ENCODE measurements at places on chromosomes 12 and 14.
A peak's percentile ranks its signal among the peaks of the same experiment; 100 is the strongest.

DNA sequence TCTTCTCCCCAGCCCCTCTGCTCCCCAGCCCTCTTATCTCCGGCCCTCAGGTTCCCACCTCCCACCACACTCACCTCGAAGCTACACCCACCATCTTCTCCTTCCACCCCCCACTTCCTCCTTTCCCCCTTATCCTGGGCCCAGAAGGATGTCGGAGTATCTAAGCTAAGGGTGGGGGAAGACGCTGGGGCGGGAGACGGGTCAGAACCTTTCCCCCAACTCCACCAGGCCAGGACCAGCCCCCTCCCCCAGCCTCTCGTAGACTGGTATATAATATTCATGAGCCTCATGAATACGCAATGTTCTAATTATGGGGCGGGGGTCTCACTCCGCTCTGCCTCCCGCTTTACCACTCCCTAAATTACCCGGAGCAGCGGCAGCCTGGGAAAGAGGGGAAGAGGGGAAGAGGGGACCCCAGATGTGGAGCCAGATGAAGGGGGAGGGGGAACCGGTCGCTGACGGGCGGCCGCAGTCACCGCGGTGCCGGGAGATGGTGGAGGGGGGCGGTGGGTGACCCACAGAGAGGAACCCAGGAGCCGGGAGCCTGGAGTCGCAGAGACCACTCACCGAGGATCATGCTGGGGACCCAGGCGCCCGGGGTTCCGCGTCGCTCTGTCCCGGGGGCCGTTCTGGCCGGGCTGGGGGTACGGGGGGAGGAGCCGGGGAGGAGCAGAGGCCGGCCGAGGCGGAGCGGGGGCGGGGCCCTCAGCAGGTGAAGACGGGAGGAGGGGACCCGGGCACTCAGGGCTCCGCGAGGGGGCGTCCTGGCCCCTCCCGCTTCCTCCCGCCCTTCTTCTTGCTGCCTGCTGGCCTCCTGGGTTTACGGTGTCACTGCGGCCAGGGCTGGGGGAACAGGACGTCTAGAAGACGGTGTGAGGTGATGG lies 6.4 kb upstream of the ZNF385A start:
- no peak for DNase-seq

DNA sequence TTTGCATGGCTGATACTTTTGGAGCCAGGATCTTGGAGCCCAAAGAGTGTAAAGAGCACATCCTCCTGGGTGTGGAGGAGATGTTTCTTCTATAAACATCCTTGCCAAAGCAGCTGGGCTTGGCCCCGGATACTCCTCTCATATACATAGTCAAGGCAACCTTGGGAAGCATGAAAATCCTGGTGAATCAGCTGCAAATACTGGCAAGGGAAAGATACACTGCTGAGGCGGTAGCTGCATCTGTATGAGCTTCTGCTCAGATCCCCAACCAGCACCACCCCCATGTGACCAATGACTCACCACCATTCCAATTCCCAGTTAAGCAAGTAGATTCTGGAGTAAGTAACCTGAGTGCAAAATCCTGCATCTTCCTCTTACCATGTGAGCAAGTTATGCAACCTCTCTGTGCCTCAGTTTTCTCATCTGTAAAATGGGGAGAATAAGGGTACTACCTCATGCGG lies 567.4 kb downstream of the MED13L start:
- no peak for DNase-seq

- DNase-seq, result no peak
Observed at GRCh38 chr14:49310298-49310697, 275.9 kb downstream of the RPS29 start.

DNA sequence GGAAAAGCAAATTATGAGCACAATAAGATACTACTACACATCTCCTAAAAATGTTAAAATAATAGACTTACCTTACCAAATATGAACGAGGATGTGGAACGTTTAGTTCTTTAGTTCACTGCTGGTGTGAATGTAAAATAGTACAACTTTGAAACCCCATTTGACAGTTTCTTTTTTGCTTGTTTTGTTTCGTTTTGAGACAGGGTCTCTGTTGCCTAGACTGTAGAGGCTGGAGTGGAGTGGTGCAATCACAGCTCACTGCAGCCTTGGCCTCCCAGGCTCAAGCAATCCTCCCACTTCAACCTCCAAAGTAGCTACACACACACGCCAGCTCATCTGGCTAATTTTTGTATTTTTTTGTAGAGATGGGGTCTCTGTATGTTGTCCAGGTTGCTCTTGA lies 136.4 kb upstream of the FAR2 start:
- DNase-seq, result no peak

GRCh38 chr12:111467092-111467856 lies 61.6 kb downstream of the SH2B3 start:
- peak; percentile 3 for DNase-seq

DNA sequence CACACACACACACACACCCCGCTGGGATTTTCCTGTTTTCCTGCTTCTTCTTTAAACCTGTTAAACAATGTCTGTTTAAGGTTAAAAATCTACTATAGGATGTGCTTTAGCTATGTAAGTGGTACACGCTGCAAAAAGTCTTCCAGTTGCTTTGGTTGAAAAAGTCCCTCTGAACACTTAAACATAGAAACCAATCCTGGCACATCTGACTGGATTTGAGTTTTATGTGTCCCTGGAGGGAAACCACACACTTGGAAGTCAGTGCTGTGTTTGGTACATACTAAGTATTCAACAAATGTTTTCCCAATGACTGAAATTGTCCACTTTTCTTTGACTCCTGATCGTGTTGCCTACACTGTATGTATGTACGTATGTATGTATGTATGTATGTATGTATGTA lies 22.0 kb downstream of the CFL2 start:
- DNase-seq, result no peak

GRCh38 chr14:84610086-84610485 lies 919.9 kb upstream of the FLRT2 start:
- DNase-seq, result no peak

GRCh38 chr14:31480156-31480555 lies 7.7 kb downstream of the GPR33 start:
- no peak for DNase-seq

- no peak for DNase-seq
Observed at GRCh38 chr12:6563448-6564050, 4.5 kb downstream of the NOP2 start.

DNA sequence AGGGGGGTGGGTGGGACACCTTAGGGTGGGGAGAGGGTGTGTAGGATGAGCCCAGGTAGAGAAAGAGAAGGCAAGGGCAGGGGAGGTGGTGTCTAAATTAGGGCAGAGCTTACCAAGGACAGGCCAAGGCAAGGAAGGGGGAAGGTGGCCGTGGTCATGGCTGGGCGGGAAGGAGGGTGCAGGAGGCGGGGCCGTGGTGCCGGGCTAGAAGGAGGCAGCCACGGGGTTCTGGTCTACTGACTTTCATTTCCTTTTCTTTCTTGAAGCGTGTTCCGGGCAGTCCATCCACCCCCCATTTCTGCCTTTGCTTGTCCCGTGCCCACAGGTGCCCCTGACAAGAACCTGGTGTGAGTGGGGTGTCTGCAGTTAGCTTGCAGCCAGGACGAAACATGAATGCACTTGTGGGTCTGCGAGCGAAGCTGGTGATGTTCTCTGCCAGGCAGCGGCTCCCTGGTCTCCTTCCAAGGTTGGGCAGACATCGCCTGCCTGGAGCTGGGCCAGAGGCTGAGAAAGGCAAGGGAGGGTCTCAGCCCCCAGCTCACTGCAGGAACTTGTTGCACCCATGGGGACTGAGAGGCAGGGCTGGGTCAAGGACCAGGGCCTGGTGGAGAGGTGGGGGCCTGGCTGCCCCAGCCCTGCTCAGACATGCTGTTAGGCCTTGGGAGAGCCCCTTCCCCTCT lies 58.2 kb downstream of the KIF26A start:
- no peak for DNase-seq

DNA sequence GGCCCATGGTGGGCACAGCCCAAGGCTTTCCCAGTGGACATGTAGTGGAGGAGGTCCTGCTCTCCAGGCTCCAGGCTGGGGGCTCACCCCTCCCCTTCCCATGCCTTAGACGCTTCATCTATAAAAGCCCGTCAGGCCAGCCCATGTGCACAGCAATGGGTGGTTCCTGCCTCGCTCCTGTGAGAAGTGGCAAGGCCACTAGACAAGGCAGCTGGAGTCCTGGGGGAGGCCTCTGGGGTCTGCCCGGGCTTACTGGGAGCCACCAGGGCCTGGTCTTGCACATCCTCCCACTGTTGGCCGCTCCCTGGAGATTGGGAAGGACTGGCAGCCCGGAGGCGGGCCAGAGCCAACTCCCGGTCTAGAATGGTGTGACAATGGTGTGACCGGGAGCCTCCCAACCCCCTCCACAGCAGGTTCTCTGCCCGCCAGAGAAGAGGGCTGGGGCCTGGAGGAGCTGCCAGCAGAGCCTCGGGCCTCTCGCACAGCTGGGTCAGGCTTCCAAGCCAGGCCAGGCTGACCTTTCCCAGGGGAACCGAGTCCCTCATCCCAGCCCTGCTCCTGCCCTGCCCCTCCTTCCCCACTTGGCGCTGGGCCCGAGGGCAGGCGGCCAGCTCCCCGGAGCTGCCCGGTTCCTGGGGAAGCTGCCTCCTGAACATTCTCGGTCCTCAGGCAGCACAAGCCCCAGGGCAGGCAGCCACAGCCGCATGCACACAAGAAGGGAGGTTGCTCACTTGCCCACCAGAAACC lies 97.9 kb downstream of the RFLNA start:
- peak; percentile 76 for DNase-seq

- no peak for DNase-seq
Observed at GRCh38 chr14:44756554-44756953, 205.2 kb downstream of the KLHL28 start.

- no peak for DNase-seq
Observed at GRCh38 chr12:110966081-110966760, 45.8 kb upstream of the MYL2 start.

GRCh38 chr12:13571035-13571434 lies 374.5 kb downstream of the EMP1 start:
- DNase-seq, result no peak

DNA sequence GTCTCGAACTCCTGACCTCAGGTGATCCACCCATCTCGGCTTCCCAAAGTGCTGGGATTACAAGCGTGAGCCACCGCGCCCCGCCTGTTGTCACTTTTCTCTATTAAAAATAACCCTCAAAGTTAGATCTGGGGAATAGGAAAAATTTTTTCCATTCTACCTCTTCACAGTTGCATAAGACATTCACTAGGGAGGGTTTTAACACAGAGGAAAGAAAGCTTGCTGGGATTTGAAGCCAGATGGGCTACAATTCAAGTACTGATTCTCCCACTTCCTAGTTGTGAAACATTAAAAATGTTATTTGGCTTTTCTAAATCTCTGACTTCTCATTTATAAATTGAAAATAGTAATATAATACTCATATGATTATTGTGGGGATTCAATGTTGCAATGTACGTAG lies 23.3 kb upstream of the SLC15A5 start:
- DNase-seq, result no peak

DNA sequence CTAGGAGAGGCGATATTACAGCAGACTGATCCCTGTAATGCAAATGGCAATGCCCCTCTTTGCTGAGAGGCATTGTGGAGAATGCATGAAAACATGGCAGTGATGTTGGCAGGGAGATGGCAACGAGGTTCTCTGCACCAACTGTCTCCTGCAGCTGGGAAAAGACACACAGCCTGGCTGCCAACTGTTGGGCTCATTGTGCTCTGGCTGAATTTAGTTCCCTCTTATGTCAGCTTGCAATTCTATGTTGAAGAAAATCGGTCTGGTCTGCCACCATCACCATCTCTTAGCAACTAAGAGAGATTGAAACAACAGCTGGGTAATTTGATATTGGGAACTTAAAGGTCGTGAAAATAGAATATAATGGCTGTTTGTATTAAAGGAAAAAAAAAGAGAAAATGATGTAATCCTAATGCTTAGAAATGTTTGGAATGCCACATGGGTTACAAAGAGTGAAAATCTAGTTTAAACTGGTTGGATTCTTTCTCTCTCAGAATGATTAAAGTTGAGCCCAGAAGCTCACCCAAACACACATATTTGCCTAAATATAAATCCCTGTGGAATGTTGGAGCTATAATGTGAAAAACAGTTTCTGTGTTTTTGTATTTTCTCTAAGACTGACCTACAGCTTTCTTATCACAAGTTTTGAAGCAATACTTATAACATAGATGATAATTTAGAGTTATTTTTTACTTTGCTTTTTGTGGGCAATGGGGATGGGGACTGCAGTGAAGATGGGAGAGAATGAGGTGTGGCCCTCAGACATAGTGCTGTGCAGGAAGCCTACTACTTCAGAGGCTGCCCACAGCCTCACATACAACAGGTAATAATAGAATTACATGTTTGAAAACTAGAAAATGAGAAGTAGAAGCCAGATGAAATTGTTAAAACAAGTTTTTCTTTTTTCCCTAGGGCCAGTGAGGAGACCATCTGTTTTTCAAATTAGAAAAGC lies 143.7 kb downstream of the AKAP6 start:
- DNase-seq, result no peak

DNA sequence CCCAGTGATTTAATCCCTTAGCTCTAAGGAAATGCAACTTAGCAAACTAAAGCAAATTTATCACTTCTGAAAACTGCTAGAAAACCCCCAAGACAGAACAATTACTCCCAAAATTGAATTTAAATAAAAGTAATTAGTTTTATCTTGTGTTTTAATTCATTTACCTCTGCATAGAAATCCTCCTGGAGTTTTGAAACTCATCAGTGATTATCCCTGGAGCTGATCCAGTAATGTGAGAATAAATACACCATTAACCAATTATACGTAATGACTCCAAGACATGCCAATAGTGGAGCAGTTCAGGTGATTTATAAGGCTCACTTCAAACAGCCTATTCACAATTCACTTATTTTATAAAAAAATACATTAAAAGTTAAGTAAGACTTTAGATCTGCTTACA lies 855.3 kb upstream of the FLRT2 start:
- DNase-seq, result no peak

DNA sequence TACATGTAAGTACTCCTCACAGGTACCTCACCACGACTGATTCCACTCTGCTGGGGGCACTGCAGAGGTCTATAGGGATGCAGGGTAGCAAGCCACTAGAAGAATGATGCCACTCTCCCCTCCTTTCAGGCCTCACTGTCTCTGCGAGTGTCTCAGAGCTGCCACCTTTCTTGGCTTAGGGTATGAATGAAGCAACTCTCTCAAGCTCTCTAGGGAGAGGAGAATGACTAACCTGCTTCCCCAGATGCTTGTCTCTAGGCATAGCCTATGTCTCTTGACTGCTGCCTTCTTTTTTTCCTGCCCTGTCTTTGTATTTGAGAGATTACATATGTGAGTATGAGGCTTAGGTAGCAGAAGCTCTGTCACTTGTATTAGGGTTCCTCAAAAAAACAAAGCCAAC lies 566.5 kb upstream of the ATP2B1 start:
- no peak for DNase-seq

DNA sequence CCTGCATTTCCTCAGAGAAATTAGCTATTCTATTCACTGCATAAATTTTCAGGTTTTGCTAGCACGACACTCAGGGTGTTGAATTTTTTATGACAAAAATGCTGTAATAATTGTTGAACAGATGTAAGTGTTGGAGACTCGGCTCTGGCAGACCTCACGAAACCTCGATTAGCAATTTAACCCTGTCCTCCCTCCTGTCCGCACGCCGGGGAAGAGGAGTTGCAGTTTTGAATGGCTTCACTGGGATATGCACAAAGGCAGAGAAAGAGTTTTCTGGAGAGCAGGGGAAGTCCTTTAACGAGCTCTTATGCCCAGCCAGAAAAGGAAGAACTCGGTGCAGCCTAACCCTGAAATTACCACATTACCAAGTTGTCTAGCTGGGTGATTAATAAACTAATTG lies 661.1 kb downstream of the VRK1 start:
- DNase-seq, result no peak
